CD8-positive, alpha-beta memory T cell (primary cell): ENCODE measurements at places on chromosomes 13 and 19.
A peak's percentile ranks its signal among the peaks of the same experiment; 100 is the strongest.

- no peak for DNase-seq
Observed at GRCh38 chr13:87622971-87623370, 48.2 kb upstream of the SLITRK5 start.

DNA sequence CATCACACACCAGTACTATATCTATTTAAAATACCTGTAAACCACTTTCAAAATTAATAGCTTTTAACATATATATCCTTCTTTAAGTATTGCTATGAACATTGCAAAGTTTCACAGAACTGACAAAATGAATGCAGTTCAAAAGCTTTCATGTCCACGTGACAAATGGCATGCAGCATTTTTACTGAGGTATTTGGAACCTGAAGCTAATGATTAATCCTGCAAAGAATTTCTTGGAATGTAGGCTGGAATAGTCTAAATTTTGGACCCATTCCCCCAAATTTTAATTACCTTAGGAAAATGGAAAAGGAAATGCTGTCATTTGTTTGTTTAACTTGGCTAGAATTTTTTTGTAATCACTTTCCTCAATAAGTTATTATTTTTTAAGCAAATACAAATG is 423.8 kb upstream of the GPC6 start:
- DNase-seq, result no peak

GRCh38 chr19:18761531-18762110 is 29.5 kb downstream of the COMP start:
- DNase-seq, result no peak

- no peak for DNase-seq
Observed at GRCh38 chr13:99258946-99259345, 767 bp upstream of the GPR18 start.

DNA sequence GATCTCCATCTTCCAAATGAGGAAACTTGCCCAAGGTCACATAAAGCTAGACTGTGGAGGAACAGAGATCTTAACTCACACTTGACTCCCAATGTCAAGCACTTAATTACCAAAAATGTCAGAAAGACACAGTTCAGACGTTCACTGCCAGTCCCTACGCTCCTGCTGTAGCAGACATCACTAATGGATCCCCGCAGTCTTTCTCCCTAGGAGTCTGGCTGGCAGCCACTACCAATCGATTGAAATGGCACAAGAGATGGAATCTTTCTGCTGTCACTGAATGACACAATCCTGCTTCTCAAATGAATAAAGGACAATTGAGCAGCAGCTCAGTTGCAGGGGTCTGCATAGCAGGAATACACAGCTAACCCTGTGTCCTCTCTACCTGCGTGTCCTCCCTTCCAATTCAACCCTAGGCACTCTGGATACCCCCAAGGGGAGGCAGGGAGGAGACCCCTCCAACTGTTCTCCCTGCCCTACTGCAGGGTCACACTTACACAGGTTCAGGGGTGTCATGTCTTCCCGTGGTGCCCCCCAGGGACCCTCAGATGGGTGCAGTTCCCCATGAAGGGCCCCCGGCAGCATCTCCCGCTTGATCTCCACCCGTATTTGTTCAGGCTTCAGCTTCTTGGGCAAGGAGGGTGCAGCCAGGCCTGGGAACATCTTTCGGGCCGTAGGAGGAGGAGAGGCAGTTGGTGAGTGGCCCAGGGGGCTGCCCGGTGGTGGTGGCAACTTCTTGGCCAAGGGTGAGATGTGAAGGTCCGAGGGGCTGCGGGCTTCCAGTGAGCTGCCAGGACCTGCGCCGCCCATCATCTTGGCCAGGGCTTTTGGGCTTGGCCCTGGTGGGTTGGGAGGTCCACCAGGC is 7.9 kb upstream of the AKAP8L start:
- DNase-seq, result no peak

GRCh38 chr19:48340995-48341394 is 15.6 kb downstream of the EMP3 start:
- no peak for DNase-seq

- no peak for DNase-seq
Observed at GRCh38 chr13:100148422-100148821, 59.5 kb downstream of the PCCA start.

- no peak for DNase-seq
Observed at GRCh38 chr19:2726160-2726855, 5.1 kb upstream of the DIRAS1 start.

DNA sequence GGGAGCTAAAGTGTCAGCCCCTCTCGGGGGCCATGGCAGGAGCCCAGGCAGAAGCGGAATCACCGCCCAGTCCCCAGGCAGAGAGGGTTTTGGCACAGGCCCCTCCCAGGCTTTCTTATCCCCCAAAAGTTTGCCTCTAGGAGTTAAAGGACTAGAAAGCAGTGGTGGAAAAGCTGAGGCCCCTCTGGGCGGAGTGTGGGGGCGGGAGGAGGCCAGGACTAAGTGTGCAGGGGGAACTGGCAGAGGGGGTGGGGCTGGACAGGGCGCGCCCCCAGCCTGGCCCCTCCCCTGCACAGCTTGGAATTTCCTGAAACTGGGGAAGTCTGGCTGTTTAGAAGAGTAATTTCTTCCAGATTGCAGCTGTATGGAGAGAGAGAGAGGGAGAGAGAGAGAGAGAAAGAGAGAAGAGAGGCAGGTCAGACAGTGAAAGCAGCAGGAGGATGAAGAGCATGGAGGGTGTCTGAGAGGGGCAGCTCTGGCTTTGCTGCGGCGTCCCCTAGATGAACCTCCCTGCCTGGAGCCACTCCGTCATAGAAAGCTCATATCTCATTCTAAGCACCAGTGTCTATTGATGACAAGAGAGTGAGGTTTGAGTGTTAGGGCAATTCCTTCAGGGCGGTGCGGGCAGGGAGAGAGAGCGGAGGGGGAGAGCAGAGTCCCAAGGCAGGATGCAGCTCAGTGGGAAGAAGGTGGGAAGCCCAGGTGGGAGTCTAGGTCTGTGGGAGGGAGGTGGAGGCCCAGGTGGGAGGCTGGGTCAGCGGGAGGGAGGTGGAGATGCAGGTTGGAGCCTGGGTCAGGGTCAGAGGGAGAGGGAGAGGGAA is at the start of gene CDC42EP5:
Gene CDC42EP5 (minus strand): TSS at position 226 of the 821 bp plus-strand sequence. CDS start 7,749 bp downstream, outside the sequence.
- DNase-seq, result no peak

GRCh38 chr19:17778968-17779929 is 15.7 kb upstream of the B3GNT3 start:
- DNase-seq, result no peak

DNA sequence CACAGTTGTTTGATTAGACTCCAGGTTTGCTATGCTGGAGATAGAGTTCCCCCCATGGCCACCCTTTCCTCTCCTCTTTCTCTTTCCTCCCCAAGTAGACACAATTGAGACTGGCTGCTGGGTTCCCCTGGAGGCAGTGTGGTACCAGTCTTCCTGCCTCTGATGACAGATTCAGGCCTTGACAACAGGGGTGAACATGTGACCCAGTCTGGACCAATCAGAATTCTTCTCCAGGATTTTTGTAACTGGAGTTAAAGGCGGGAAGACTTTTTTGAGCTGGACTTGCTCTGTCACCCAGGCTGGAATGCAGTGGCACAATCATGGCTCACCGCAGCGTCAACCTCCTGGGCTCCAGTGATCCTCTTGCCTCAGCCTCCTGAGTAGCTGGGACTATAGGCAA is 48.7 kb downstream of the CCNE1 start:
- DNase-seq, result no peak

- DNase-seq, result no peak
Observed at GRCh38 chr19:55158848-55159749, 1.6 kb upstream of the TNNI3 start.

GRCh38 chr13:32001154-32001768 is 30.3 kb upstream of the FRY start:
- no peak for DNase-seq

DNA sequence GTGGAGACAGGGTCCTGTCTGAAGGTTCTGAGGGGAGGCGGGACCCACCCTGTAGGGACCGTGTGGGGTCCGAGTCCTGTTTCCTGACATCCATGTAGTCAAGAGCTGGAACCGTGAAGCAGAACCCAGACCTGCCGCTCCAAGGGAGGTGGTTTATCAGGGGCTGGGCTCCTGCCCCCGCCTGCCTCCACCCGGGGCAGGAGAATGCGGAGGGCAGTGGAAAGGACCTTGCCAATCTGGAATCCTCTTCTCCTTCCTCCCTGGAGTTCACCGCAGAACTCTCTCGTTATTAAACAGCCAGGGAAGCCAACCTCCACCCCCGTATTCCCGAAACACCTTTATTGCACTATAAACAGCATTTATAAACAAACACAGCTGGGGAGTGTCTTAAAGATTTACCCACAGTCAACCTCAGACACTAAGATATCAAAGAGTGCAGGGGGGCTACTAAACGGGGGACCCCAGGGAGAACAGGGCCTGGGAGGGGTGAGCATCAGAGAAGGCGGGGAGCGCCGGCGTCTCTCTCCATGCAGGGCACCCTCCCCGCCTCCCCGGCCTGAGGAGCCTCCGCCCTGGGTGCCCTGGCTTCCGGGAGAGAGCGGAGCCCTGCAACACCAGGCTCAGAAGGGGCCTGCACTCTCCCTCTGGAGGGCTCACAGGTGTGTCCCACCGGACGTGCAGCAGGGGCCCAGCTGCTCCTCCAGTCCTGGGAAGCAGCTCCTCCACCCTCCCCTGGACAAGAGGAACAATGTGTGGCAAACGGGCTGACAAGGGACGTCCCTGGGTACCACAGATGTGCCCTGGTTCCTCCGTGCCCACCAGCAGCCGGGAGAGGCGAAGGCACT is 3.6 kb downstream of the C2CD4C start:
- DNase-seq, result no peak

DNA sequence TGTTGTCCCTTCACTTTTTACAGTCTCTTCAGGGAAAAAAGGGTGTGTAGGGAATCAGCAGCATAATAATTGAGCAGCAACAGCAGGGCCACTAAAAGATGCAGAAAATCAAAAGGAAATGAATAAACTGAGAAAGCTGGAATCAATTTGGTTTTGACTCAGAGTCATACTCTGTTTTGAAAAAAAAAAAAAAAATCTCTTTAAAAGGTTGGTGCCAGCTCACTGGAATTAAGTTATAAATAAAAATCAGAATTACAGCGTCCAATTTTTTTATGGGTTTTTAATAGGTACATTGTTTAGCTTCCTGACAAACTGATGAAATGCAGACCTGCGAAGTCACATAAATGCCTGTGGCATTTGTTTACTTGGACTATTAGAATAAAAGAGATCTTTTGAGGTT is 231.9 kb downstream of the COG6 start:
- no peak for DNase-seq

GRCh38 chr19:48393559-48394330 is at the start of gene GRIN2D:
GRIN2D (plus strand) TSS chr19:48393668; CDS start chr19:48398393, 4,725 bp downstream.
- DNase-seq, result peak; percentile 38
